ENCODE measurements at places on chromosomes 1 and 21.

GRCh38 chr1:213245260-213245910 is 194.3 kb downstream of the RPS6KC1 start:
- no peak for DNase-seq

- DNase-seq: no peak
These were observed 621.5 kb upstream of the ADGRL2 start for GRCh38 chr1:81179242-81179641.

- DNase-seq: no peak
These were observed 648.1 kb downstream of the USP25 start for GRCh38 chr21:16377857-16378256.

GRCh38 chr1:236393681-236394481 is at the start of gene EDARADD:
TSS of gene EDARADD (plus strand) at chr1:236394286. CDS start at chr1:236394445, 159 bp downstream.
- peak; percentile 52 for DNase-seq

- peak; percentile 18 for DNase-seq
These were observed 7.0 kb downstream of the NOL9 start for GRCh38 chr1:6547301-6547700.

Measured in NB4 (cell line).